ENCODE measurements at places on chromosomes 1 and 21.

DNA sequence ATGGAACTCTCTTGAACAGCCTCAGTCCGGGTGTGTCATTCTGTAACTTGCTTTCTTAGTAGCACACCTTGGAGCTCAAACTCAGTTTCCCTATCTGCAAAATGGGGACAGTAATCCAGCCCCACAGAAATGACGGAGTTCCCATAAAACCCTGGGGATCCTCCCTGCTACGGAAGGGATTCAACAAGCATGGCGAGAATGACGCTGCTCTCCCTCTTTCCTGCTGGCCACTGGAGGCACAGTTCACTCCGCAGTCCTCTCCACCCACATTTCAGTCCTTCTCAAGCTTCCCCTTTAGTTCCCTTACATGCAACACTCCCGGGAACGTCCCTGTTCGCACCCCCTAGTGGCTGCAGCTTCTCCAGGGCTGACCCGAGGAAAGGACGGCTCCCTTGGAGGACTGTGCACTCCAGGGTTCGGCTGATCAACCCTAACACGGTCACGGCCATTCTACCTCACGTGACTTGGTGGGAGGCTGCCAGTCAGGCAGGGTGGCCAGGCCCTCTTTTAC, 20.6 kb downstream of the RUNX3 start:
- DNase-seq: no peak

GRCh38 chr1:18130356-18130755, 22.8 kb downstream of the IGSF21 start:
- DNase-seq: no peak

- DNase-seq: no peak
These were observed 142.8 kb upstream of the RAB4A start for GRCh38 chr1:229128066-229128608.

GRCh38 chr1:54945393-54945936, 35.0 kb upstream of the TMEM61 start:
- no peak for DNase-seq

DNA sequence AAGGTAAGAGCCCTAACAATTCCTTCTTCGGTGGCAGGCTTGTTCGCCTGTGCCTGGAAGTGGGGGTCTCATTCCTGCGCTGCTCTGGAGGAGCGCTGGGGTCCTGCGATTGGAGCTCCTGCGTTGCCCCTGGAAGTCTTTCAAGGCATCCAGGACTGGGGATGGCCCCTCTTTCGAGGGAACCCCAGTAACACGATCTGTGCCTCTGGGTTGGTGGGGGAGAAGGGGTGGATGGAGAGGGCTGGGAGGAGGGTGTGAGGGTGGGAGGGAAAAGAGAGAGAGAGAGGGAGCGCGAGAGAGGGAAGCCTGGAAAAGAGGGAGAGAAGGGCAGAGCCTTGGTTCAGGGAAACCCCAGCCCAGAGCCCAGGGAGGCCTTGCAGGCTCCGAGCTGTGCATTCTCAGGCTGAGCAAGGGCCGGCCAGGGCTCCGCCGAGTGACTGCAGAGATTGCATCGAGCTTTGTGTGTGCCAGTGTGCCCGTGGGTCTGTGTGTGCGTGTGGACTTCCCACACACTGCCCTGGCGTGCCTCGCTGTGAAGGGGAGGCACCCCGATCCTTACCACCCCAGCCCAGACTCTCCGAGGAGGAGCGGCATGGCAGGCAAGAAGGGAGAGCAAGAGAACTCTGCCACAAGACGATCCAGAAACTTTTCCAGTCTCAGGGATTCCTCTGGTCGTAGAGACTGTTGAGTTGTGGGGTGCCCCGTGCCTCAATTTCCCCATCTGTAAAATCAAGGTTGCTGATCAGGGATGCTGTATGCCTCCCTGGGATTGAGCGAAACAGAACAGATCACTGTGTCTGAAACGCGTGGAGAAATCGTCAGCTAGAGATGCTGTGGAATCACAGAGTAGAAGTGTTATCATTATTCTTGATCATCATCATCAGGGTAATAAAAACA, 619 bp downstream of the BCL9 start:
- DNase-seq: peak; percentile 29

GRCh38 chr1:78464449-78464891, 26.3 kb upstream of the PTGFR start:
- no peak for DNase-seq

DNA sequence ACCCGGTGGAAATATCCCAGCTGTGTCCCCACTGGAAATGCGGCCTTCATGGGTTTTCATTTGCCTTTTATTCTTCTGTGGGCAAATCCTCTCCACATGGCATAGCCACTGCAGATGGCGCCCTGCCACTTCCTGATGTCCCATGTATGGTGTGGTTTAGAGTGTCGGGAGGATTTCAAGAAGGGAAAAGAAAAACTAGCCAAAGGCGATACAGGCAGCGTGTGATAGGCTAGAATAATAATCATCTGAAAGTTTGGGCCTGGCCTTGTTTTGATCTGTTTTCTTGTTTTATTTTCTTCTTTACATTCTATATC, 123.6 kb downstream of the PEX14 start:
- DNase-seq: no peak
